ENCODE measurements at places on chromosomes 7 and 10.

DNA sequence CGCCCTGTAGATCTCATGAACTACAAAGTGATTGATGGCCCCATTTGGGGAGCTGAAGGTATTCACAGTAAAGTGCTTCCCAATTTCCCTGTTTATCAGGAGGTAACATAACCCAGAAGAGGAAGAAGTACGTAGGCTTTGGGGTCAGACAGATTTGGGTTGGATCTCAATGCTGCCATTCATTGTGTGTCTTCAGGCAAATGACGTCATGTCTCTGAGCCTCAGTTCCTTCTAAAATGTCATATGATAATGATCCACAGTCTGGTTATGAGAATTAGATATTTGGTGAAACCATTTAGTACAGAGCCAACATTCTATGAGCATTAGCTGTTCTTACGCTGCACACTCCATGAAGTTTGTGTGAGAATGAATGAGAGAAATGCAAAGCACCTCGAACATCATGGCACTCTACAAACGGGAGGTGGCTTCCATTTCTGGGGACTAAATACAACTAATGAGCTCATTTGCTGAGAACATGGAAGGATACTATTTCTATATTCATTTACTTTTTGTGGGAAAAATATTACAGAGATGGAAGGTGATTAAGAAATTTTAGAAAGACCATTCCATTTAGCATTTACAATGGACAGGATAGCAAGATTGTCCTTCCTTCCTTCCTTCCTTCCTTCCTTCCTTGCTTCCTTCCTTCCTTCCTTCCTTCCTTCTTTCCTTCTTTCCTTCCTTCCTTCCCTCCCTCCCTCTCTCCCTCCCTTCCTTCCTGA is 13.8 kb upstream of the JCAD start:
- no peak for DNase-seq

DNA sequence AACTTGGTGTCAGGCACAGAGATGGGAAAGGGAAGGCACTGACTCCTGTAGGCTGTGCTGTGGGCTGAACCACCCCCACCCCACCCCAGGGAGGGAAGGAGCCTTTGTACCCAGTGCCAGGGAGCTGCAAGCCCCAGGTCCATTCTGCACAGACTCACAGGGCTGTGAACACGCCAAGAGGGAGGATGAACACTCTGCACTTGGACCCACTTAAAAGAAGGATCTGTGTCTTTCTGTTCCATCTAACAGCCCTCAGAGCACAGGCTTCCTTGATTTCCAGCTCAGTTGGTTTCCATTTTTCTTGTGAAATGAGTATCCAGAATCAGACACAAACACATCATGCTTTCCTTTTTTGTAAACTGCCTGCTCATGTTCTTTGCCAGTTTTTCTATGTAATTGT is 84.9 kb downstream of the GRB10 start:
- DNase-seq: no peak

DNA sequence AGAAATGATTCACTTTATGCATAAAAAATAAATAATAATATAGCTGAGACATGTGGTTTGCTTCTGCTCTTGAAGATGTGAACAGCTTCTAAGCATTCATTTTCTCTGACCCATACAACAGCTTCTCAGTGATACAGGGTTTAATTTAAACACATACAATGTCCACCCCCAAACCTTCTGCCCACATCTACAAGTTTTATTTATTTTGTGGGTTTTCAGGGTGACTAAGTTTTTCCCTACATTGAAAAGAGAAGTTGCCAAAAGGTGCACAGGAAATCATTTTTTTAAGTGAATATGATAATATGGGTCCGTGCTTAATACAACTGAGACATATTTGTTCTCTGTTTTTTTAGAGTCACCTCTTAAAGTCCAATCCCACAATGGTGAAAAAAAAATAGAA is 17.2 kb downstream of the INHBA start:
- DNase-seq: no peak

- DNase-seq: no peak
These were observed 47.8 kb downstream of the NRCAM start for GRCh38 chr7:108408296-108408991.

GRCh38 chr7:77797734-77798393 is 370 bp downstream of the TMEM60 start:
- DNase-seq: no peak

GRCh38 chr7:70294211-70294911 is 696.1 kb downstream of the AUTS2 start:
- DNase-seq: no peak

GRCh38 chr10:43136432-43136831 is 1.8 kb upstream of the CSGALNACT2 start:
- DNase-seq: no peak

- no peak for DNase-seq
These were observed 338.3 kb downstream of the CXCL12 start for GRCh38 chr10:44046605-44047004.

DNA sequence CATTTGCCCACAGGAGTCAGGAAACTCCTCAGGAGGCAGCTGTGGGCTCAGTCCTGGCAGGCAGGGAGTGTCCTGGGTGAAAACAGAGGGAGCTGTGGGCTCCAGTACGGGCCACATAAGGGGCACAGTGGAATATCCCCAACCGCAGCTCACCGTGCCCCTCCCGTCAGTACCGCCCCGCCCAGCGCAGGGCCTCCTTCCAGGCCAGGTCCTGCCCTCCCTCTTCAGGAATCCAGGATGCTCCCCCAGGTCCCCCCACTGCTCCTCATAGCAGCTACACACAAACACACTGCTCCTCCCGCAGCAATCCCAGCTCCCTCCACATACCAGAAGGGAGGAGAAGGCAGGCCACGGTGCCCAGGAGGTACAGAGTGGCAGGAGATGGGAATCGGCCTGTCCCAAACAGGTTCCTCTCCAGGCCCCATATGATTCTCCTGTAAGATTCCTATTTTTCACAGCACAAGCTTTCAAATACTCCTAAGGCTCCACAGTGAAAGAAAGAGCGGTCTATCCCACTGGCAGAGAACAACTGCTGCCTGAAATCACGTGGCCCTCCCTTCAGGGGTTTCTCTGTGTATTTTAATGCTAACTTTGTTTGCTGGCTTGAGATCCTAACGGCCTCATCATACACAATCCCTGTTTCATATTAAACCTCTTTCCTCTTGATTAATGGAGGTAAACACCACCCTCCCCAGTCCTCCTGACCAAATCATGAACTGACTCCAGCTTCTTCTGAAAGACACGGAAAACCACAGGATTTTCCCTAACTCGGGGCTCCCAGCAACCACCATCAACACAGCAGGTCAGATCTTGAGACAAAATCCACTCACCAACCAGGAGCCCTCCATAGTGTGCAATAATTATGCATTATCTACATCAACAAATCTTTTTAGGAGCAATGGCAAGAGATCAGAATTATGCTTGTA is 178.7 kb downstream of the TNS3 start:
- no peak for DNase-seq

- no peak for DNase-seq
These were observed 206.7 kb upstream of the PLXNA4 start for GRCh38 chr7:132782777-132783640.

GRCh38 chr10:114822444-114823076 is 980 bp downstream of the FHIP2A start:
- DNase-seq: peak; percentile 23

DNA sequence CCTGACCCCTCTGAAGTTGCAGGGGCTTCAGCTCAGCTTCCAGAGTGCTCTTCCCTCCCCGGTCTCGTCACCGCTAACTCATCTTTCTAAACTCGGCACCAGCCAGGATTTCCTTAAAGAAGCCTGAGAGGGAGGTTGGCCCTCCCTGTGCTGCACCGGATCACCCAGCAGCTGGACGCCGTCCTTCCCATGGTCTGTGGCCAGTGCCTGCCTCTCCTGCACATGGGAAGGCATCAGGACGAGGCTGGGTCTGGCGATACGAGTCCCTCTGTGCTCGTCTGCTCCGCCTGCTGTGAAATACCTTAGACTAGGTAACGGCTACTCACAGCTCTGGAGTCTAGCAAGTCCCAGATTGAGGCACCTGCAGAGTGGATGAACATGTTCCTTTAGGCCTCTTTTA is 179.1 kb downstream of the ZMYND11 start:
- no peak for DNase-seq

DNA sequence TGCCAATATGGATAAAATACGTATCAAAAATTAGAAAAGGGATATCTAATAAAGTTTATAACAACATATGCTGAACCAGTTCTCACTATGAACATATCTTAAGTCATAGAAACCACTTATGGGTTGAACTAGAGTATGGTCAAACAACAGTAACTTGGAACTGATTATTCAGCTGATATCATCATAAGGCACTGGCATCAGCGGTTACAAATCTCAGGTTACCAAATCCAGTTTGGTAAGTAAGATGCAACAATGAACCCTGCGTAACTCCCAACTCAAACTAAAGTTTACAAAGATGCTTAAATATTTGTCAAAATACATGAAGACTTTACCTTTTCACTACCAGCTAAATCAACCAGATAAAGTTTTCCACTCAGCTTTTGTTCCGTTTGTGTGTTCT is 19.3 kb downstream of the KIF5B start:
- no peak for DNase-seq

GRCh38 chr10:2251631-2252030 is 514.3 kb upstream of the ADARB2 start:
- no peak for DNase-seq

GRCh38 chr7:97959046-97959445 is 30.9 kb downstream of the OCM2 start:
- DNase-seq: no peak

DNA sequence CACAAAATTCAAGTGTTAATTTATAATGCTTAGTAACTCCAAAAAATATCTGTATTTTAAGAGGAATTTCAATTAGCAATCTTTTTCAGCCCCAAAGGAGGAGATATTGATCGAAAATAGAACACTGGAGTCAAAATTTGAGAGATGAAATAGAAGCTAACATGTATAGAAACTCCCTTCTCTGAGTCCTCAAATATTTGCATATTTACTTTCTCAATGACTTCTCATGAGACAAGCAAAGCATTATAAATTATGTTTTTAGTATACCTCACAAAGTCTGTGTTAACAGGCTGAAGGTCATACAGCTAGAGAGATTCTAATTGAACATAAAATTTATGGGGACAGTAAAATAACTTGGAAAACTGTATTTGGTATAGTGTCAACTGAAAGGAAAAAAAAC is 260.5 kb downstream of the GPAM start:
- no peak for DNase-seq

- no peak for DNase-seq
These were observed 35.1 kb downstream of the MXI1 start for GRCh38 chr10:110242511-110242910.

DNA sequence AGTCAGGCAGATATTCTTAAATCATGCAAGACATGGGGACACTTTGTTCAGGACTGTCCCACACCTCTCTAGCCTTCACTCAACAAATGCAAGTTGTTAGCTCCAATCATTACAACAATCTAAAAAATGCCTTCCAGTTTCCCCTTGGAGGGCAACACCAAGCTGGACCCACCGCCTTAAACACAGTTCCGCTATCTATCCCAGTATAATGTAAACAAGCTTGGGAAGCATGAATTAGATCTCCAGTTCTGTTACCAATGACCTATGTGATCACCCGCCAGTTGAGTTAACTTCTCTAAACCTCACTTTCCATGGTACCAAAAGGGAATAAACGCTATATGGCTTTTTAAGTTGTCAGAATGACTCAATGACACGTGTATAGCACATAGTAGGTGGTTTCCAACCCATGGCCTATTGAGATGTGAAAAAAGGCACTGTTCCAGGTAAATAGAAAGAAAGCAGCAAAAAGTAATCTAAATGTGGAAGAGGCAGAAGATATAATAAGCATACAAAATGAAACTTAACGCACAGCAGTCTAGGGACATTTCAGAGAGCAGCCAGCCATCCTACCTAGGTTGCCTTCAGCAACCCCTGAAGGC is 2.4 kb upstream of the REEP3 start:
- DNase-seq: no peak

- DNase-seq: no peak
These were observed 170.0 kb downstream of the PRKG1 start for GRCh38 chr10:51244309-51244708.

DNA sequence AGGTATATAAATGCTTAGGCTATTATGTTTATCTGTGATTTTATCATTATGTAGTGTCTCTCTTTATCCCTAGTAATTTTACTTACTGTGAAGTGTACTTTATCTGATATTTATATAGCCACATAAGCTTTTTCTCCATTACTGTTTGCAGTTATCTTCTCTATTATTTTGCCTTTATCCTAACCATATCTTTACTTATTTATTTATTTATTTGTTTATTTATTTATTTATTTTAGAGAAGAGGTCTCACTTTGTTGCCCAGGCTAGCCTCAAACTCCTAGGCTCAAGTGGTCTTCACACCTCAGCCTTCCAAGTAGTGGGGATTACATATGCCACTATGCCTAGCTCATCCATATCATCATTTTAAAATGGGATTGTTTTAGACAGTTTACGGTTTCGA is 331.8 kb downstream of the C7orf25 start:
- DNase-seq: no peak

DNA sequence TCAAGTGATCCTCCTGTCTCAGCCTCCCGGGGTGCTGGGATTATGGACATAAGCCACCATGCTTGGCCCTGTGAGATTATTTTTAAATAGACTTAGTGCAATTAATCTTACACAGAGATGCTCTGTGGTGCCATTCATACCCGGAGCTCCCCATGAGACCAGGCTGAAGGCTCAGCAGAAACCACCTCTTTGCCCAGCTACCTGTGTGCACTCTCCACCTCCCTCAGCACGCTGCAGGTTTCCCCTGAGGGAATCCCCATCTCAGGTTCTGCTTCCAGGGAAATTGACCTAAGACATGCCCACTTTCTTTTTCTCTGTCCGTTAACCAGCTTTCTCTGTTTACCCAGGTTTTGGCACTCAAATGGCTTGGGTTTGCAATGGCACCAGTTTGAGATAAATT is 260.5 kb downstream of the SFMBT2 start:
- DNase-seq: no peak

DNA sequence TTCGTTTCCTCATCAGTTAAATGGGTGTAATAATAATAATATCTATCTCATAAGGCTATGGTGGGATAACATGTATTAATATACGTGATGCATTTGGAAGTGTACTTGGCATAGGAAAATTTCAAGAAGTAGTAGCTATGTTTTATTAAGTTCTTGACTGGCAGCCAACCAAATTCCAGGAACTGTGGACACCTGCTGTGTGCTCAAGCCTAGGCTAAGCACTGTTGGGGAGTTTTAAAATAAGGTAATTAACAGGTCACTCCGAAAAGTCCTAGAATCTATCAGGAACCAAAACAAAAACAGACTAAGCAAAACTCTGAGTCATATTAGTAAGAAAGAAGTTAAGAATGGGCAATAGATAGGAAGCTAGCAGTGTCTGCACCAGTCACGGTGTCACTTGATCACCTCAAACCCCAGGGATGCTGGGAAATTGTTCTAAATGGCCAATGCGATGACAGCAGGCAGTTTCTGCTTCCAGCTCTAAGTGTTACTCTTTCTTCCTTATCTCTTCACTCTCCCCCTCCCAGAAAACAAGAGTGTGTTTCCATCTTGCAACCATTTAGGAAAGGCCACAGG is 92.0 kb upstream of the GDF10 start:
- DNase-seq: no peak

Measured in activated naive CD4-positive, alpha-beta T cell treated with anti-CD3 and anti-CD28 coated beads, Interleukin-2, amount 50 U/mL, for 16 hours (primary cell).